Posterior vena cava (tissue), 2 donors: ENCODE measurements at places on chromosomes 3 and 15.

- DNase-seq: no peak
These were observed 2.3 kb downstream of the IL5RA start for GRCh38 chr3:3107858-3108257.

DNA sequence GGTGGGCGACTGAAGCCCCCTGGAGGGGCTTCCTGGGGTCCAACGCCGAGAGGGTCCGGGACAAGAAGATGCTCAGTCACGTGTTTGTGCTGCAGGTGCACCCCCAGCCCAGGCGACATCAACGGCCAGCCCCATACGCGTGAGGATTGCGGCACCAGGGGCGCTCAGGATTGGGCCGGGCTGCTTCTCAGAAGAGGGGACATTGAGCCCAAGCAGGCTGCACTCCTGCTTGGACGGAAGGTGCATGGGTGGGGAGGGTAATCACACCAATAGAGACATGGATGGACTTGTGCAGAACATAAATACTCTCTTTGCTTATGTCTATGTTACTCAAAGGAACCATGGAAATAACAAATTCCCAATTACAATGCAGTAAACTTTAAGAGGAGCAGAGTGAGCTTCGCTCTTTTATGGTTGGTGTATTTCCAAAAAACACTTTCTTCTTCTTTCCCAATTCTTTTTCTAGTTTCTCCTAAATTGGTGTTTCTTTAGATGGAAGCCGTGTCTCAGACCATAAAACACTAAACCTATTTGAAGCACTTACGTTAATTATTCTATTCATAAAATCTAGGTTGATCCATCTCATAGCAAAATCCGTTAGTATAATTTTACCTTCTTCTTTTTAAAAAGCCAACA is 182.7 kb downstream of the GOLGA6L6 start:
- DNase-seq: peak; percentile 82

DNA sequence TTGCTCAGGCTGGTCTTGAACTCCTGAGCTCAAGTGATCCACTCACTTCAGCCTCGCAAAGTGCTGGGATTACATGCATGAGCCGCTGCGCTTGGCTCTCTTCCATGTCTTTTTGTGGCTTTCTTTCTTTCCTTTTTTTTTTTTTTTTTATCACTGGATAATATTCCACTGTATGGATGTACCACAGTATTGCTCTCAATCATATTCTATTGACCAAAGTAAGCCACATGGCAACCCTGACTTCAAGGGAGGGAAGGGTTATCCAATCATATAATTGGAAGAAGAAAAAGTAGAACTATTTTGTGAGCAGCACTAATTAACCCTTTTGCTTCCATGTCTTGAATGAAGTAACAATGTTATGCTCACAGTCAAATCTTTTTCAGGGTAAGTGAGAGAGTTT is 307.0 kb upstream of the RASGRP1 start:
- DNase-seq: no peak

GRCh38 chr15:82917249-82917648 is 35.3 kb downstream of the HOMER2 start:
- DNase-seq: no peak

DNA sequence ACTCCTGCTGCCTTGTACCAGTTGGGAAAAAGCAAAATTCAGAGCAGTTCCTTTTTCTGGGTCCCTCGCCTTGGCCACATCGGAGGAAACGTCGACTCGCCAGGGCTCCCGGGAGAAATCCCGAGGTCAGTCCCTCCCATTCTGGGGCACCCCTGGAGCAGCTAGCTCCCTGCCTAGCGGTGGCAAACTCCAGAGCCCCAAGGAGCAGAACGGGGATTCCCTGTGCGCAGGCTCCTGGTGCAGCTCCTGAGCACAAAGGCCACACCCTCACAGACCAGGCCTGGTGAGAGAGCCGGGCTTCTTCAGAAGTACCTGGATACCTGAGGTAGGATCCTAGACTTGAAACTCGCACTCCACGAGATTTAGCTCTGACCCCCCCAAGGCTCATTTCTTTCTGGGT is 2.6 kb downstream of the LRRC3B start:
- DNase-seq: no peak

GRCh38 chr3:146800484-146800883 is 195.3 kb upstream of the PLSCR5 start:
- no peak for DNase-seq

- DNase-seq: no peak
These were observed 69.3 kb upstream of the KLF13 start for GRCh38 chr15:31257286-31257685.

DNA sequence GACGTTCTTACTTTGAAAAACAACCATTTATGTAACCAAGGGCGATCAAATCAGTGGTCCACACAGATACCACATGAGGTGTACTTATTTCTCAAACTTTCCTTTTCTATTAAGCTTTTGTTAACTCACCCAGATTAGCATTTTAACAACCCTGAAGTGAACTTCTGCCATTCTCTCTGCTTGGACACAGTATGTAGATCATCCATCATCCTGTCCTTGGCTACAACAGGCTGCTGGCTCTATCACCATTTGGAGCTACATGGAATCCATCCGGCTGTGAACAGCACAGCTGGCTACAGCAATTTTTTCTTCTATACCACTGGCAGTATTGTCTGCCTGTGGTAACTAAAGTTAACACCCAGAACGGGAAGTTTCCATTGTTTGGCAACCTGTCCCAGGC is 4.4 kb downstream of the SEMA6D start:
- no peak for DNase-seq

GRCh38 chr3:10927551-10927950 is 65.0 kb upstream of the SLC6A1 start:
- no peak for DNase-seq

DNA sequence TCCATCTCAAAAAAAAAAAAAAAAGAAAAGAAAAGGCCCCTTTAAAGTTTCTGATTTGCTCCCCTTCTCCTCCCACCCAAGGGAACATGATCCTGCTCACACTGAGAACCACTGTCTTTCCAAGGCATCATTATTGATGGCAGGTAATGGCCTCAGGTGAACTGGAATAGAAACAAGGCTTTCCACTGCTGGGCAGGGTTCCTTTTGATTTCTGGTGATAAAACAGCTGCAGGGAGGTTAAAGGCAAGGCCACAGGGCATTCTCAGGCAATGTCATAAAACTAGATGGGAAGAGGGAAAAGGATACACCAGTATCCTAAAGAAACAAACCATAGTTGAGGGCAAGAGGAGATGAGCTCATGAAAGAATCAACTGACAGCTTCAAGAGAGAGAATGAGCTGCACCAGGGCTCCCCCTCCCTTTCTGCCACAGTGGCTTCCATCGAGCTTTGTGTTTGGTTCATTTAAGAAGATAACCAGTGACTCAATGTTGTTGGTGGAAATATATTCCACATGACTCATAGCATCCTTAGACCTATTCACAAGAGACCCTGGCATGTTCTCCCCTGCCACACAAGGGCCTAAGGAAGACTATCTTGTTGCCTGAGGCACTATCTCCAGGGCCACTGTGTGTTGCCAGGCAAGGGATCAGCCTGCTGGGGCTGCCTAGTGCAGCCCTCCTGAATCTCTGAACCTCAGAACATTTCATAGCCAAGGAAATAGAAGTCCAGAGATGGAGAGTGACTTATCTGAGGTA is 86.4 kb downstream of the WDR76 start:
- no peak for DNase-seq

GRCh38 chr15:68583321-68583720 is 4.5 kb downstream of the CORO2B start:
- DNase-seq: peak; percentile 56

DNA sequence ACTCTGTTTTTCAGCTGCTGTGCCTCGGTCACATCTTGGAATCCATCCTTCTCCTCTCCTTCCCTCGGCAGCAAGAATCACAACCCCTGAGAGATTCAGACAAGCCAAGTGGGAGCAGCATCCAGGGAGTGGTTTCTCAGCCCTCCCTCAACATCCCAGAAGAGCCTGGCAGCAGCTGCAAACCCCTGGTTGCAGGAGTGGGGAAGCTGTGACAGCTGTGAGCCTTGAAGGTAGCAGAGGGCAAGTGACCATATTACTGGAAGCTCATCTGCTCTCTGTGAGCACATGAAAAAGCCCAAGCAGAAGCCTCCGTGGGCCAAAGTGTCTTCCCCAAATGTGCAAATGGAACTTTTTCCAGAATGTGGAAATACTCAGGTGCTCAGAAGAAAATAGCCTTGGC is 312.9 kb downstream of the NTRK3 start:
- no peak for DNase-seq

- no peak for DNase-seq
These were observed 11.5 kb upstream of the ANKRD28 start for GRCh38 chr3:15809313-15809712.

DNA sequence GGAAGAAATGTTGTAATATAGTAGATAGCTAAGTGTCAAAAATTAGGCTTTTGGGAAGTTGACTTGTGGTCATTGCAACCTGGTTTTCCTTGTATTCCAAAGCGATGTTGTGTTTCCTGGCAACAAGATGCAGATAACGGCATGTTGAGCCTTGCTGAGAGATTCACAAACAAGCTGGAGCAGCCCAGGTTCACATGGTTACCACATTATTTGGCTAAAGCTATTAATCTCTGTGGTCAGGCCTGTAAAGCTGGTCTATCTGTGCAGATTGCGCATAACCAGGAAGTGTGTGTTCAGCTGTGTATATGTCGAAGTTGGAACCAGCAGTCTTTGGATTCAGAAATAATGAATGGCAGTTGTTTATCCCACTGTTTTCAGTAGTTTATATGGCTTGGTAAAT is 6.6 kb downstream of the TIPARP start:
- no peak for DNase-seq

- DNase-seq: no peak
These were observed 294.0 kb downstream of the SOX2 start for GRCh38 chr3:182005701-182006100.

DNA sequence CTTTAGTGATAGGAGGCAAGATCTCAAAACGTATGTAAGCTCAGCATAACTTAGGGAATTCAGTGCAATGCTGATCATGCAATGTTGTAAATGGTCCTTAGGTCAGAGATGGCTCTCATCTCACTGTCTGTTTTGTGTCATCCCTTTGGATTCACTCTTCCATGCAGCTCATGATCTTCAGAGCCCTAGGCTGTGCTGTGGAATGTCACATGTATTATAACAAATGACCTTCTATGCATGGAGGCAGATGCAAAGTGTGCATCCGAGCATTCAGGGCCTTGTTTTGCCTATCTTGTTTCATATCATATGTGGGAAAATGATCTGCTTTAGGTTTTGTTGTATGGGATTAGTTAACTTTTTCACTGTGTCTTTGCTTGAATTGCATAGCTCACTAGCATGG is 40.5 kb upstream of the PDZRN3 start:
- DNase-seq: no peak

DNA sequence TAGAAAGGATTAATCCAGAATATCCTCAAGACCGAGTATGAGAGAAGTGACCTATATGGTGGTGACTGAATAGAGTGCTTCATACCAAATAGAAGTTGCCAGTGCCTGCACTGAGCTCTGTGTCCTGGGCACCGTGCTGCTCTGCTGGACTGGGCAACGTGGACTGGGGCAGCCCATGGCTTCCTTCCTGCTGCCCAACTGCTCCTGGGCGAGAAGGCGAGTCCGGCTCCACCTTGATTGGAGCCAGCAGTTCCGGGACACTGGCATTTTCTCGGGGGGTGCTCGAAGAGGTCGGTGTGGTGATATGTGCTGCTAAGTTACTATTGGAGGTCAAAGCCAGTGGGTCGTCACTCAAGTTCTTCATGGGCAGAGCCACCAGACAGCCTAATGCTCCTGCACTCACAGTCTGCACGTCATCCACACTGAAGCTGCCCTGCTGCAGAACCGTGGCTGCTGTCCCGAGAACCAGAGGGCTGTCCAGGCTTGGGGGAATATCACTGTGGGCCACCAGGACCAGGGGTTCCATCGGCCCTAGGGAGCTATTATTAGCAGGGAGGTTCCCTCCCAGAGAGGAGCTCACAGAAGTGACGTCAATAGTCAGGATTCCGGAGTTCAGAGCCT is 14.1 kb downstream of the ZXDC start:
- peak; percentile 56 for DNase-seq

GRCh38 chr15:46127361-46127874 is 492.6 kb downstream of the SQOR start:
- no peak for DNase-seq

GRCh38 chr3:53022647-53023046 is 23.2 kb downstream of the SFMBT1 start:
- no peak for DNase-seq

GRCh38 chr15:59649603-59650002 is 7.7 kb downstream of the GTF2A2 start:
- no peak for DNase-seq

GRCh38 chr15:92541291-92542200 is 114.0 kb downstream of the FAM174B start:
- DNase-seq: no peak

- DNase-seq: no peak
These were observed 51.7 kb downstream of the RASGRP1 start for GRCh38 chr15:38512901-38513300.

- DNase-seq: no peak
These were observed 78.5 kb upstream of the AGBL1 start for GRCh38 chr15:86001200-86001599.

- no peak for DNase-seq
These were observed 34.1 kb upstream of the ATG7 start for GRCh38 chr3:11238060-11238459.

DNA sequence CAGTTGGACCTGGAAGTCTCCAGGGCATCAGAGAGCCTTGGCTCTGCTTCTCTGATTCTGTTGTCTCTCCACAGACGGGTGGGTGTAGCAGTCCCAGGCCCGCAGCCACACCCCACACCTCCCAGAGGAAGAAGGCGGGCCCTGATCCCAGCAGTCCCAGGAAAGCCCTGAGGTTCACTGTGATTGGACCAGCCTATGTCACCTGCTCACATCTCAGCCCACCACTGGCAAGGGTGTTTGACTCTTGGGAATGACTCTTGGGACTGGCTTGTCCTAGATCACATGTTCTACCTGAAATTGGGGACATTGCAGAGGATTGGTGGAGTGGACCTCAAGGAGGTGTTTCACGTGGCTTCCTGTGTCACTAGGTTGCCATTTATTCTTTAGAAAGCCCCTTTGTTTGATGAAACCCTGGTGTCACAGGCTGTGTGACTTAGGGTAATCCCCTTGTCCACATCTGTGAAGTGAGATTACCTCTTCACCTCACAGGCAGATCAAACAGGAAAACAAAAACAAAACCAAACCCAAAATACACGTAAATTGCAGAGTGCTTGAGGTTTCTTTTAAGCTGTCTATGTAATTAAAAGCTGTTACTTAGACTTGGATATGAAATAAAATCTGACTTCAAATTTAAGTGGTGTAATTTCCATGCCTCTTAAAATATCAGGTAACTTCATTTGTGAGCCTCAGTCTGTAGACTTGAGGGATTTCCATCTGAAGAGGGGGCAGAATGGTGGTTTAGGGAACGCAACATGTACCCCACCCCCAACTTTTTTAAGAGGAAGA is 26.7 kb downstream of the FLNB start:
- DNase-seq: peak; percentile 44
